ENCODE measurements at places on chromosomes 3 and 15. TPM values are rescaled to one million over a fixed set of nuclear protein-coding genes. Genes with fewer than 3 reads are reported as not detected.

The DAPK2 gene
- total RNA-seq = 0.98 TPM

The GOLGA8T gene
- total RNA-seq = 0.17 TPM

The KCNMB3 gene
- 0.76 TPM for total RNA-seq

The RNF123 gene
- total RNA-seq = 32.1 TPM

The SCG5 gene
- total RNA-seq = 29.6 TPM
